Activated gamma-delta T cell treated with Interleukin-2 at 50 U/mL for 16 hours (primary cell): ENCODE measurements at places on chromosomes 5 and 9.

DNA sequence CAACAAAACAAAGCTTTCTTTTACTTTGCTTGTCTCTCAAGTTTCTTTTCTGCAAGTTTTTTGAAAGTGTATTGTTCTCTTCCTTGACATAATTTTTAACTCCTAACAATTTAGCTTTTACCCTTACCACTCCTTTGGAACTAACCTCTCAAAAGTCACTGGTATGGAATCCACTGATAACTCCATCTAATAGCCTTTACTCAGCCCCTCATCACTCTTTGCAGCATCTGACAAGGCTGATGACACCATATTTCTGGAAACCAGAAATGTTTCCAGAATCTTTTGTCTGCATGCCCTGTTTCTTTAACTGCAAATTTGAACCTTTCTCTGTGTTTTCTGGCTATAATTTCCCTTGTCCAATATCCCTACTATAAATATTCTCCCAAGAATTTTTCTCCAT is 46.5 kb downstream of the ZNF474 start:
- no peak for DNase-seq

DNA sequence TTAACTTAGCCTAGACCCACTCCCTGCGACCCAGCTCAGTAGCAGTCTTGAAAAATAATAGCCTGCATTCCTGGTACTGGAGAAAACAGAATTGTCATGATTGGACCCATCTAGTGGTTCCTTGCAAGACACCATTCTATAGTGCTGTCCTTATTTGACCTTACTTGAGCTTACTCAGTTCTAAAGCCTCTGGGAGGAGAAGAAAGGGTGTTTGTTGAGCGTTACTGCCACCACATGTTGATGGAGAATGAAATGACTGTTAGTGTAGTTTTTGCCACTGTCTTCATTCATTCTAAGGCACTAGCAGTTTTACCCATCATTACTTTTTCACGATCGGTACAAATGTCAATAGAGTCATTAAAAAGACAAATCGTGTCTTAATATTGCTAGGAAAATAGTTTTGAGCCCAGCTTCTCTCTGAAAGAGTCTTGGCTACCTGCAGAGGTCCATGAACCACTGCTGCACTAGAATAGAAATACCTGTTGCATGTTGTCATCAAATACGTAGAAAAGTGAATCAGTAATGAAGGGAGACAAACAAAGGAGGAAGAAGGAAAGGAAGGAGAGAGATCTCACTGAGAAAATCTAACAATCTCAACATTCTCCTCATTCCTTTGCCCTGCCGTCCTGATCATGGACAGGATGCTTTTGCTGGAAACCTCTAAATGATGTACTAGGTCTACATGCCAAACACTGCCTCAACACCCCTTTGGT is 96.0 kb downstream of the LIX1 start:
- DNase-seq = no peak

GRCh38 chr9:6897898-6898302 is 140.1 kb downstream of the KDM4C start:
- DNase-seq = no peak

GRCh38 chr5:522899-523440 is 1.3 kb downstream of the SLC9A3 start:
- DNase-seq = no peak

- DNase-seq = no peak
These were observed 5.5 kb upstream of the TNFSF15 start for GRCh38 chr9:114811301-114811700.

GRCh38 chr5:158718738-158719505 is 380.8 kb downstream of the EBF1 start:
- no peak for DNase-seq
